Stimulated activated CD4-positive, alpha-beta T cell treated with anti-CD3 and anti-CD28 coated beads, TNF-alpha, amount 100 ng/mL, for 24 hours (primary cell): ENCODE measurements at places on chromosomes 1 and 21.
A peak's percentile ranks its signal among the peaks of the same experiment; 100 is the strongest.

DNA sequence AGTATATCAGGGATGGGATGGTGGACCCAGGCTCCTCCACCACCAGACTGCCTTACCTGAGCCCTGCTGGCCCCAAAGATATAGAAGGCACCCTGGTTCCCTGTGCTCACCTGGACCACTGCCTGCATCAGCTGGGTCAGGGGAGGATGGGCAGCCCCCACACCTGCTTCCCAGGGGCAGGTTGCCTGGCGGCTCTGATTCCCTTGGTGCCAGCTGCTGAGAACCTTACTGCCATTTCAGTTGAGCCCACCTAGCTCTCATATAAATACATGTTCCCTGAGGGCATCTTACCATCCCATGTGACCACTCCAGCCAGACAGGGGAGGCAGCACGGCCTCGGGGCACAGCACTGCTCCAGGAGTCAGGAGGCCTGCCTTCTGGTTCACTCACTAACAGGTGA lies 24.4 kb downstream of the PSEN2 start:
- DNase-seq = no peak

GRCh38 chr1:152141971-152142584 lies 16.9 kb downstream of the RPTN start:
- no peak for DNase-seq

- DNase-seq = no peak
These were observed 1.6 kb downstream of the SOX13 start for GRCh38 chr1:204074274-204075138.

GRCh38 chr1:48472638-48473037 lies 634 bp upstream of the SPATA6 start:
- DNase-seq = no peak

- DNase-seq = peak; percentile 68
These were observed 7.7 kb upstream of the MPZL1 start for GRCh38 chr1:167714098-167714438.

GRCh38 chr1:40308036-40308727 lies 8.9 kb downstream of the COL9A2 start:
- DNase-seq = no peak

GRCh38 chr1:36133484-36133883 lies 8.5 kb upstream of the COL8A2 start:
- no peak for DNase-seq

- no peak for DNase-seq
These were observed 40.2 kb upstream of the FCER1A start for GRCh38 chr1:159261721-159262494.

- no peak for DNase-seq
These were observed 4.2 kb upstream of the ITPKB start for GRCh38 chr1:226743259-226743658.

DNA sequence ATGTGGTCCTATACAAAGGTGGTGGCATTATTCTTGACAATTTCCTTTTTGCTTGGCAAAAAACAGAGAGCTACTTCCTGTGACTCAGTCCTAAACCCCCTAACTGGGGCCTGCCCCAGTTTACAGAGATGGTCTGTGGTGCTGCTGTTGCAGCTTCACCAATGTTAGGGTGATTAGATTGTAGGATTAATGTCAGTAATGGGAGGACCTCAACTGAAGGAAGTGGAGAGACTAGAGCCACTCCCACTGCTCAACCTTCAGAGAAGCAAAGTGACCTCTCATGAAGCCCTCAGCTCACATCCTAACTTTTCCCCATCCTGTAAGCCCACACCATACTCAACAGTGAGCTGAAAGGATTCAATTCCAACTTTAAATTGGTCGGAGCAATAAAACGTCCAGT lies 3.6 kb downstream of the S100A6 start:
- no peak for DNase-seq

- DNase-seq = no peak
These were observed 129.8 kb upstream of the SAMSN1 start for GRCh38 chr21:14675774-14676530.

DNA sequence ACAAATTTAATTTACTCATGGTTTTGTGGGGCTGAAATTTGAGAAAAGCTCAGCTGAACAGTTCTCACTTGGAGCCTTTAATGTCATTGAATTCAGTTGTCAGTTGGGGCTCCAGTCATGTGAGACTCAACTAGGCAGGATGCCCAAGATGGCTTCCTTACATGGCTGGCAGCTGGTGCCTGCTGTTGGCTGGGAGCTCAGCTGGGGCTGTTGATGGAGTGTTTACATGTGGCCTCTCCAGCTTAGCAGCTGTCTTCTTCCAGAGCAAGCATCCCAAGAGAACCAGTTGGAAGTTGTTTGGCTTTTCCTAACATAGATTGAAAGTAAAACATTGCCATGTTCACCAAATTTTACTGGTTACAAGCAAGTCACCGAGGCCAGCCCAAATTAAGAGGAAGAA lies 81.8 kb upstream of the KCNA3 start:
- no peak for DNase-seq

GRCh38 chr1:87760155-87760554 lies 431.5 kb downstream of the LMO4 start:
- no peak for DNase-seq

DNA sequence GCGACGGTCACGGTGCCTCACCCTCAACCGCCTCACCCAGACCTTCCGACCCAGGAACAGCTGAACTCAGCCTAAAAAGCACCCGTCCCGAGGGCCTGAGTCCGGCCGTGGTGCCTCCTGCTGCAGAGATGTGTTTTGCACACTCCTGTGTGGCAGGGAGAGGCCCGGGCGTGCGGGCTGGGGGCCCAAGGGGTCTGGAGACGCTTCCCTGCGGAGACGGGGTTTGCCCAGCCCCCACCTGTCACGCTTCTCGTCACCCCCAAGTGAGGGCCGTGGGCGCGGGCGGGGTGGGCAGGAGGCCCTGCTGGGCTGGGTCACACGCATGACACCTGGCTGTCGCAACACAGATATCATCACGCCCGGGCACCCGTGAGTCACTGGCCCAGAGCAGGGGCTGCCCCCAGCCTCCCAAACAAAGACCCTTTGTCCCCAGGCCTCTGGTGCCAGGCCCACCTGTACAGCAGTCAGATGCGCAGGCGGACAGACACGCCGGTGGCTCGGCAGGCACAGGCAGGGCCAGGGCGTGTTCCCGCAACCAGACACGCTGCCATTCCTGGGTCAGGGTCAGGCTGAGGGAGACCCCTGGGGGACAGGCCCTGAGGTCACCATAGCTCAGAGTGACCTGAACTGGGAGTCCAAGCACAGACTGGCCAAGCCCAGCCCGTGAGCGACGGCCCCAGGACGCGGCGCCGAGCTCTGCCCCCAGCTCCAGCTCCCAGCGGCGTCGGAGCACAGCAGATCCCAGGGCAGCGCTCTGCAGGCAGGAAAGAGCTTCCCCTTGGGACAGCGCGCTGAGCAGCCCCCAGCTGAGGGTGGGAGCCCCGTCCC lies 6.1 kb downstream of the B3GALT6 start:
- DNase-seq = no peak

DNA sequence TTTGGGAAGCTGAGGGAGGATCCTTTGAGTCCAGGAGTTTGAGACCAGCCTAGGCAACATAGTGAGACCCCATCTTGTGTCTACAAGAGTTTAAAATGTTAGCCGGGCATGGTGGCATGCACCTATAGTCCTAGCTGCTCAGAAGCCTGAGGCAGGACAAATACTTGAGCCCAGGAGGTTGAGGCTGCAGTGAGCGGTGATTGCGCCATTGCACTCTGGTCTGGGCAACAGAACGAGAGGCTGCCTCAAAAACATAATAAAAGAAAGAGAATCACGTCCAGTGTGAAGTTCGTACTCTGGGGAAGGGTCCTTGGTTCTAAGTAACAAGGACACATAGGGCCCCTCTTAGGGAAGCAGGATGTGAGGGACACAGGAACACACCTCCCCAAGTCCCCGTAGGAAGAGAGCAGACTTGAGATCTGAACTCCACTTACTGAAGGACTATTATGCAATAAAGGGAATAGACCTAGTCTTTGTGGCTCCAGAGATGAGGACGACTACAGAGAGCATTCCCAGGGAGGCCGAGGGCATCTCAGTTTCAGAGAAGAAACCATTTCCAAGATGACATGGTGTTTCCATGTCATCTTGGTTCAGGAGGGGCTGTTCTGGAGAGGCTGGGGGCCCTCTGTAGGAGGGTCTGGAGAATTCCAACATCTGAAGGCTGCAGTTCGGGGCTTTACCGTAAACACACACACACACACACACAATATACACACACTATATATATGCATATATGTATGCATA lies 10.8 kb upstream of the ENO1 start:
- DNase-seq = no peak

GRCh38 chr1:1335792-1336248 lies 4.7 kb downstream of the TAS1R3 start:
- no peak for DNase-seq

DNA sequence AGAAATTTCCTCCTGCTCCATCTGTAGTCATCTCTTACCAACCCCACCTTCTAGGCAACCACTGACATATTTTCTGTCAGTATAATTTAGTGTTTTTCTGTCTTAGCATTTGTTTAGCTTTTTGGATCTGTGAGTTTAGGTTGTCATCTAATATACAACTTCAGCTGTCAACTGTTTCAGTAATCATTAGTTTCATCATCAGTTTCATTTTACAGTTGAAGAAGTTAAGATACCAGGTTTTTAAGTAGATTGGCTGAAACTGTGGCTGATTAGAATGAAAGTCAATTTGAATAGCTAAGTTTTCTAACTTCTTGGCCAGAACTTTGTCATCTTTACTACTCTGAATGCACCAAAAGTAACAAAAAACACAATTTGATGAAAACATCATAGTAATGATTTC lies 1957.3 kb downstream of the NCAM2 start:
- no peak for DNase-seq

- no peak for DNase-seq
These were observed 30.4 kb downstream of the IFNGR2 start for GRCh38 chr21:33433425-33434114.

GRCh38 chr1:95653618-95654017 lies 419.6 kb downstream of the RWDD3 start:
- DNase-seq = no peak

- DNase-seq = no peak
These were observed 4.6 kb downstream of the PNRC2 start for GRCh38 chr1:23964235-23964668.

DNA sequence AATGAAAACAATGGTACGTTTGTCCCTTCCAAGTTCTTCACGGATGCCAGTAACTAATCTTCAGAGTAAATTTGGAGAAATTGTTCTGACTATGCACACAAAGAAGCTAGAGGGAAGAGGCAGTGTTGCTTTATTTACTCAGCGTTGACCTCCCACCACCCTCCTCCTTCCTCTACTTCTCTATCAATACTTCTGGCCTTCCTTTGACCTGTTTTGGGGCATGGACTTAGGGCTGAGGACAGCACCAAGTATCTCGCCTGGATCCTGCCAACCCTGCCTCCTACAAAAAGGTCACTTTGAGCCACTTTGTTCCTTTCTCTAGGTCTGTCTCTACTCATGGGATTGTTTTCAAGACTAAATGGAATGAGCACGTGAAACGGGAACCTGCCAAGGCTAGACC lies 282.6 kb downstream of the DSCAM start:
- DNase-seq = no peak

DNA sequence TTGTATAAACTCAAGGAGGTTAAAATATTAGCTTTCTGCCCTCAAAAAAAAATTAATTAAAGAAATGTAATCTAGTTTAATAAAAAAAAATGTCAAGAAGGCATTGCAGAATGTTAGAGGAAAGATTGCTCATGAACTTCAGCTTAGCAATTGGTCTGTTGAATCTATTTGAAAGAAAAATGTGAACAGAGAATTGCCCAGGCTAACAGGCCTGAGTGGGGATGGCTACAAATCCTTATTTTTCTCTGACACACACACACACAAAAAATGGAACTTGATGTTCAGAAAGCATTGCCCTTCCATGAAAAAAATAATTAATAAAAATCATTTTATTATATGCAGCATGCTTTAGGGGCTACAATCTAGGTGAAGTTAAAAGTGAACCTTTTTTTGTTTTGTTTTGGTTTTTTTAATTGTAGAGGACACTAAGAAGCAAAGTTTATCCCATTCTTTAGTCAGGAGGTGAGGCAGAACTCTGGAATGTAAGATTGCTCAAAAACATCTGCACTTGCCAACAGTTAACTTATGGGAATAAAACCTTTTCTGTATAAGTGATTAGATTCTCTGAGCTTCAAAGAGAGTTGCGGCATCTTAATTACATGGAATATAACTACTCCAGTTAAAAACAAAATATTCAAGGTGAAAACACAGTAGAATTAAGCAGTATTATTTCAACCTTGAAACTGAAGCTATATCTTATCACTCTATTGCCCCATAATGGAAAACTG lies 658.5 kb upstream of the ADGRL2 start:
- no peak for DNase-seq

DNA sequence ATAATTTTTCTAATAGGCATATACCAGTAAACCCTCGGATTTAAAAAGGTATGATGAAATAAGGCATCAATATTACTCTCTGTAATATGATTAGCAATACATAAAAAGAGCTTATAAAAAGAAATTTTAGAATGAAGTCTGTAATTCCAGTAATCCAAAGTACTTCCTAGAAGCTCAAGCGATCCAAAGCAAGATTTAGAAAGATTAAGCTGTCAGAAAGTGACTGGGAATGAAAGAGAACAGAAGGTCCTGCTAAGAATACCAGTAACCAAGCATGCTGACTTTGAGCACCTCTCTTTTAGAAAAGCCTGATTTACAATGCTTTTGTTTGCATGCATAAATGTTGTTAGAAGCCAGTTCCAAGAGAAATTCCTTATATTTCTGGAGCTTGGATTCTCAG lies 125.1 kb downstream of the GIPC2 start:
- no peak for DNase-seq

DNA sequence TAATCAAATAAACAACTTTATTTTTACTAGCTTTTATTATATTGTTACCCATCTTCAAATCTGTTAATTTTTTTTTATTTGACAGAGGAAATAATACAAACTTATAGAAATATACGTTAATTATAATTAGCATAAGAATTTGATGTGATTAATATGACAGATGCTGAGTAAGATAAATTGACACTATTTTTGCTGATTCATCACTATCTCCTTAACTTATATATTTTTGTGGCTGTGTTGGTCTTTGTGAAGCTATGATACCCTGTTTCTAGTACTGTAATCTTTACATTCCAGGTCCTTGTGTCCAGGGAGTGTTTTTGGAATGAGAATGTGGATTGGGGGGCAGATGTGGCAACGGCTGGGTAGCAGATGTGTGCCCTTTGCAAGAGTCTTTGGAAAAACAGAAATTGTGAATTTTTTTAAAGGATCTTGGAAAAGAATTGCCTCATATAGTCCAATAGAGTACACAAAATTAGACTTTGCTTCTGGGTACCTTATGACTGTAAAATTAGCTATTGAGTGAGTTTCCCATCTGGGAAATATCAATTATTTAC lies 102.6 kb downstream of the KCNK2 start:
- no peak for DNase-seq

DNA sequence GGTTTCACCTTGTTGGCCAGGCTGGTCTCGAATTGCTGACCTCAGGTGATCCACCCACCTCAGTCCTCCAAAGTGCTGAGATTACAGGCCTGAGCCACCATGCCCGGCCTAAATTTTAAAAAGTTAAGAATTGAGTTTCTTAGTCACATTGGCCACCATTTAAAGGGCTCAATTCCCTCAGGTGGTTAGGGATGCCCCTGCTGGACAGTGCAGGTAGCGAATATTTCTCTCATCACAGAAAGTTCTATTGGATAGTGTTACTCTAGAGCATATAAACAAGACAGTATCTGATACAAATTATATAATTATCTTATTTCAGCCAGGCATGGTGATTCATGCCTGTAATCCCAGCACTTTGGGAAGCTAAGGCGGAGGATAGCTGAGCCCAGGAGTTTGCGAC lies 320.2 kb downstream of the ZP4 start:
- DNase-seq = no peak

- no peak for DNase-seq
These were observed 5.8 kb downstream of the CELSR2 start for GRCh38 chr1:109255097-109255651.

- no peak for DNase-seq
These were observed 1.5 kb downstream of the SESN2 start for GRCh38 chr1:28260803-28261174.

GRCh38 chr21:22120616-22121266 lies 1122.5 kb downstream of the NCAM2 start:
- no peak for DNase-seq
